T-helper 9 cell (primary cell): ENCODE measurements at places on chromosomes 13 and 19.
A peak's percentile ranks its signal among the peaks of the same experiment; 100 is the strongest.

DNA sequence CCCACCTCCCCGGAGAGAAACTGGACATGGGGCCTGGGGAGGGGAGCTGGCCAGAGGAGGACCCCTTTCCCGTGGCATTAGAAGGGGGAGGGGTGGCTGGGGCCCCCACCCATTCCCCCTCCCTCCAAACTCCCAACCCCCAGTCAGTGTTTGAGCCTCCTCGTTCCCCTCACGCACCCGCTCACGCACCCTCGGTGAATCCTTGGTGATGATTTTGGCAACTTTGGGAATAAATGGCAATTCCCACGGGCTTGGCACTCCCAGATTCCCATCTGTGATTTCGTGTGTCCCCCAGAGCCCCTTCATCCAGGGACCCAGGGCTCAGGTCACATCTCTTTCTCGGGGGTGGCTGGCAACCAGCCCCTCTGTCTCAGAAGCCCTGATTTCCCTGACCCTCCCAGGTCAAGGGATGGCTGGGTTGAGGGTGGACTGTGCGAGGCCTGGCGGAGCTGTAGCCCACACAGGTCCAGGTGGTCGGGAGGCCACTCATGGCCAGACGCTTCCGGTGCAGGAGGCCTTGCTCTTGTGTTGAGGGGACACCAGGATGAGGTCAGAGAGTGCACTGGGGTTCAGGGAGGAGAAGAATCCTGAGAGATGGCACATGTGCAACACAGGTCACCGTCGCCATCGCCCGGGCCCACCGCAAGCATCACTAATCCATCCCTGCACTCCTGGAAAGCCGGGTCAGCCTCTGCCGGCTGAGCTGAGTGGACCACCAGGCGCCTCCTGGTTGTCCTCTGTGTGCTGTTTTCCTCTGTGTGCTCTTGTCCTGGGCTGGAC lies 20.7 kb downstream of the EPN1 start:
- no peak for DNase-seq

DNA sequence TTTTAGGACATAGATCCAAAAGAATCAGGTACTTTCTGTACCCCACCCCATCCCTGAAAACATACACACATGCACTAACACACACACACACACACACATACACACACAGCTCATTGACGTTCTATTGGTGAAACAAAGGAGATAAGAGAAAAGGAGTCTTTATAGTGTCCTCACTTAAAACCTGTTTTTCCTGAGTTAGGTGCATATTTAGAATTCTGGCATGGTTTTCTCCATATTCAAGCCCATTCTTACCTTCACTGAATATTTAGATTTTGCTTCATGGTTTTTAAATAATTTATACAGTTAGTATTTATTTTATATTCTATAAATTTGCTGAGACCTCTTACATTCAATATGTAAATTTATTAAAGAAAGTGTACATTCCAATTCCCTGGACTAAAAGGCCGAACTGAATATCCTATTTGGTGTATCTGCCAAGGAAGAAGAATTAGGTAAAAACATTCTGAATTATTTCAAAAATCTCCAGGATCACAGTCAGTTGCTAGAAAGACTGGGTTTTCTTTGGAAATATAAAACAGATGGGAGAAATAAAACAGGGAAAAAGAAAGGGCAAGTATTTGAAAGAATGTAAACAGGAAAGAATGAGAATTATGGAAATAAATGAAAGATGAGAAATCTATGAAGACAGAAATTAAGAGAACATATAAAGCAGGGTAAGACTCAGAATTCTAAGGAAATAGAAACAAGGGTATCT lies 556.2 kb downstream of the KCTD12 start:
- no peak for DNase-seq

GRCh38 chr19:2167896-2168618 lies 4.3 kb downstream of the DOT1L start:
- DNase-seq: no peak

DNA sequence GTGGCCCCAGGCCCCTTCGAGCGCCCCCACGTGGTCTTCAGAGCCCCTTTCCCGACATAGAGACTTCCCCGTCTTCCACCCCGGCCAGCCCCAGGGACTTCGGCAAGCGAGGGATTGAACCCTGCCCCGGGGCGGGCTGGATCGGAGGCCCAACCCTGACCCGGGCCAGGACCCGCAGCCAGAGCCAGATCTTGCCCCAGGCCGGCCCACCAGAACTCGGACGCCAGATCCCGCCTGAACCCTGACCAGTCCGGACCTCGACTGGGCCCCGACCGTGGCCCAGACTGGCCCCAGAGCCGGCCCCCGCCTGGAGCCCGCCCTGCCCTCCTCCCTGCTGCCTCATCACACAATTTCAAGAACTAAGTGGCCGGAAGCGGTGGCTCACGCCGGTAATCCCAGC lies 253 bp upstream of the TPTE2 start:
- no peak for DNase-seq

GRCh38 chr13:70380809-70381208 lies 272.6 kb upstream of the KLHL1 start:
- DNase-seq: no peak

DNA sequence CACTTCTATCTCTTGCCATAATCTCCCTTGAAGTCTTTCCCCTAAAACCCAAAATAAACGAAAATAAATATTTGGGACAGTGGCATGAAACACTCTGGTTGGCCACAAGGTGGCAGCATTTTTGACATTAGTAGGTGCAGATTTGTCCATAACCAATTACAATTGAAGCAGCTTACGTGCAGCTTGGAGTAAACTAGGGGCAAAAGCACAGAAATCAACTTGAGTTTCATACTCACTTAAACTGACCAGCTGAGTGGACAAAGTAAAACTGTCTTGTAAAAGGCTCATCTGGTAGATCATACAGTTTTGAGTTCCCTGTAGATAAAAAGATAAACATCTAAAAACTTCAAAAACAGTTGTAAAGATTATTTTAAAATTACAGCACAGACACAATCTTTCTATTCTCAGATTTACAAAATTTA lies 18.8 kb downstream of the PDCD5 start:
- DNase-seq: peak; percentile 26

DNA sequence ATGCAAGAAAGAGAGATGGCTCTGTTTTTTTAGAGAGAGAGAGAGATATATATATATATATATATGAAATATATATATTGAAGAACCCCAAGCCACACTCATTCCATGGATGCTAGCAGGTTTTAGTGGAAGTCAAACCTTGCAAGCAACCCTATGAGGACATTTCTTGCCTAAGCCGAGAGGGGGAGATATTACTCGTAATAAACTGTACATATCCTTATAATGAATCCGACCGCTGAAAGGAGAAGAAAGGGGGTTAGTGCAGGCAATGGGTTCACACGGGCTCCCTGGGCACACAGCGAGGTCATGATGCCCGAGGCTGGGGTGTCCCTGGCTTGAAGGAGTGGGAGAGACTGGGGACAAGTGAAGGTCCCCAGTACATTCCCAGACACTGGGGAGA lies 78.3 kb downstream of the IER2 start:
- no peak for DNase-seq

- DNase-seq: no peak
Observed at GRCh38 chr19:29299416-29300380, 86.7 kb upstream of the UQCRFS1 start.

DNA sequence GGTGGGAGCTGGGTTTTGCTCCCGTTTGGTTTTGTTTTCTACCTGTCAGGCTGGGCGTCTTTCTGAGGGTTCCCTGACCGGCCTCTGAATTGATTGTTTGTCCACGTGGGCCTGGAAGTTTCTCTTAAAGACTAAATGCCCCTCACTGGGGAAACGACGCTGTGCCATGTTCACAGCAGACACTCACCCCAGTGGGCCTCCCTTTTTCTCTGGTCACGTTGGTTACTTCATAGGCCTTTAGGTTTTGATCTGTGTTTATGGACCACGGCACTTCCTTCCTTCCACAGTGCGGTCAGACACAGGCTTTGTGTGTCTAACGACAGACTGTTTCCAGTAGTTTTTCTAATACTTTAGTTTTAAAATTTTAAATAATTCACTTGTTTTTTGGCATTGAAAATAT lies 20.1 kb upstream of the NDUFS7 start:
- no peak for DNase-seq

GRCh38 chr19:1103708-1104310 lies at the start of gene GPX4:
Gene GPX4 (plus strand): TSS chr19:1103994. CDS start chr19:1104044, 50 bp downstream.
- DNase-seq: peak; percentile 98

- DNase-seq: no peak
Observed at GRCh38 chr19:3775831-3776230, 3.8 kb upstream of the RAX2 start.

DNA sequence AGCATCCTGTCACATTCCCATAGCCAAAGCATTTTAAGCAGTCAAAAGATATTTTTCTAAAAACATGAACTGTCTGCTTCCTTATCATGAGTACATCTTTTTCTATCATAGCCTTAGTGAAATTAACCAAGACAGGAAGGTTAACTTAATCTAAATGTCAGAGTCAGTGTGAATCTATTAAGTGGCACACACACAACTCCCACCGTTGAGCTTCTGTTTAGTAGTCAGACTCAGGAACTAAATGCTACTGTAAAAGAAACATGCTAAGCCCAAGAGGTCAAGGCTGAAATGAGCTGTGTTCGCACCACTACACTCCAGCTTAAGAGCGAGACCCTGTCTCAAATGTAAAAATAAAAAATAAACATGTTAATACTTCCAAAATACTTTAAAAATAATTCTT lies 7.7 kb upstream of the POU4F1 start:
- DNase-seq: no peak

DNA sequence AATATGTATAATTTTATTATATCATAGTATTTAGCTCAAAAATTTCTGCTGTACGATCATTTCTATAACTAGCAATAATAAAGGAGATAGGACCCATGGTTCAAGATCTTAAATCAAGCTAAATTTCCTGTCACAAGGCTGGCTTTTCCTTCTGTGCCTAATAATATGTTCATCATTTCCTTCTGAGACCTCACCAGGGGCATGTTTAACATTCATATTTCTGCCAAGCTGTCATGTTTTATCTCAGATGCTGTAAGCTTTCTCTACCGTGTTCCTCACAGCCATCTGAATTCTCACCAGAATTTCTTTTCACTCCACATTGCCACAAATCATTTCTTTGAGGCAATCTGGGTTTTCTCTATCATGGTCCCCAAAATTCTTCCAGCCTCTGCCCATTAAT lies 482.3 kb upstream of the SGCG start:
- DNase-seq: no peak

GRCh38 chr13:97880311-97880675 lies 73.2 kb upstream of the IPO5 start:
- no peak for DNase-seq

DNA sequence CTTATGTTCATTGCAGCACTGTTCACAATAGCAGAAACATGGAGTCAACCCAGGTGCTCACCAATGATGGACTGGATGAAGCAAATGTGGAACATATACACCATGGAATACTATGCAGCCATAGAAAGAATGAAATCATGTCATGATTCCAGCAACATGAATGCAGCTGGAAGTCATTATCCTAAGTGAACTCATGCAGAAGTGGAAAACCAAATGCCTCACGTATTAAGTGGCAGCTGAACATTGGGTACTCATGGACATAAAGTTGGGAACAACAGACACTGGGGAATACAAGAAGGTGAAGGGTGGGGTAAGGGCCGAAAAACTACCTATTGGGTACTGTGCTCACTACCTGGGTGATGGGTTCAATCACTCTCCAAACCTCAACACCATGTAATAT lies 915.9 kb downstream of the UQCRFS1 start:
- DNase-seq: no peak

DNA sequence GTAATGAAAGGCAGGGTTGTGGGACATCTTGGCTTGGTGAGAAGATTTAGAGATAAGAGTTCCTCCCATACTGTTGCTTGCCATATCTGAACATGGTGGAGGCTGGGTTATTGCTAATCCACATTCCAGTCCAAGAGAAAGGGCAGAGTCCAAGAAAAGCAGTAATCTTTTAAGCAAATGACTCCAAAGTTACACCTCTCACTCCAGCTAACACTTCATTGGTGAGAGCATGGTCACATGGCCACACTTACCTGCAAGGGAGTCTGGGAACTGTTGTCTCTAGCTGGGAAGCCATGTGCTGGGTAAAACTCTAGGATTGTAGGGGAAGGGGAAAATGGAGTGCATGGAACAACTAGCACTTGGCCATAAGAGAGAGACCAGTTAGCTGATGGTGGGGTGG lies 5.6 kb downstream of the C19orf81 start:
- no peak for DNase-seq

GRCh38 chr19:55161571-55162322 lies 4.2 kb upstream of the TNNI3 start:
- no peak for DNase-seq

DNA sequence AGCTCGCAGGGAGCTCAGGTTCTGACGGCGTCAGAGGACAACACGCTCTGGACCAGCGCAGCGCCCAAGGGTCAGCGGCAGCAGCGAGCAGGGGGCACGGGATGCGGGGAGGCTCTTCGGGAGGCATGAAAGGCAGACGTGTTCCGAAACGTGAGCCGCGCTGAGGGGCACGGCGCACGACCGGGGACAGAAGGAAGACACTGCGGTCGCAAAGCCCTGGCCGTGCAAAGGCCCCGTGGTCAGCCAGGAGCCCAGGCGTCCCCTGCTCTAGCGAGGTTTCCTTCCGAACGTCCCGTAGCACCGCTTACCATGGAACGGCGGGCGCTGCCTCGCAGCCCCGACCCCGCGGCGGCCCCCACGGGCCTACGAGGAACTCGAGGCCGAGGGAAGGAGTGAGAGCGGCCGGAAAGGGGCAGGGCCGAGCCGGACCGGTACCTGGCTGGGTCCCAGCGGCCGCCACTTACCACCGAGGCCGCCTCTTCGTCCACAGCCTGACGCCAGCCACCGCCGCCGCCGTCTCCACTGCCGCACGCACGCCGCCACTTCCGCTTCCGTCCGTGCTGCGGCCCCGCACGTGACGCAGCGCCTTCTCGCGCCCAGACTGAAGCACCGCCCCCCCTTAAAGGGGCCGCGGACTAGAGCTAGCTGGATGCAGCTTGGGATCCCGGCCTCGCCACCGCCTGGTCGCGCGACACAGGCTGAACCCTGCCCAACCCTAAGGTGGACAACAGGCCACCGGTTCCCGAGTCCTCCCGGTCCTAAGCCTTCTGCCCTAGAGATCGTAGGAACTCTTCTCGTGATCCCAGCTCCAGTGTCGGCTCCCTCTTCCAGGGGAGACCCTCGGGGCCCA lies 9.4 kb downstream of the ABHD17A start:
- peak; percentile 82 for DNase-seq

DNA sequence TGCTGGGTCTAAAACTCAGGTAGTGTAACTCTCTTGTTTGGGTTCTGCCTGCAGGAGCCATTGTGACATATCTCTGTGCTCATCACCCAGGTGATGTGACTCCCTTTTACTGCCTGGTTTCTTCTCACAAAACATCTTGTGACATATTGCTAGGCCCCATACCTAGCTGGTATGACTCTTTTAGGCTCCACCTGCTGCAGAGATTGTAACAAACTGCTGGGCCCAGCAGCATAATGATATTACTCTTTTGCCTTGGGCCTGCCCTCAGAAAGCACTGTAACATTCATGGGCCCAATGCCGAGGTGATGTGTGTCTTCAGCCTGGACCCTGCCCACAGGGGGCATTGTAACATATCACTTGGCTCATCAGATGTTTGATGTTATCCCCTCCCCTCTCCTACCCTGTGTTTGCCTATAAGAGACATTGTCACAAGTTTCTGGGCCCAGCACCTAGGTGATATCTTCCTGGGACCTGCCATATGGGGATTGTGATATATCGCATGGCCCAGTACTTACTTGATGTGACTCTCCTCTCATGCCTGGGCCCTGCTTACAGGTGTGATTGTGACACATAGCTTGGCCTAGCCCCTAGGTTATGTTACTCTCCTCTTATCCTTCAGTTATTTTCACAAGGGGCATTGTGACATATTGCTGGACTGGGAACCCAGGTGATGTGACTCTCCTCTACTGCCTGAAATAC lies 18.0 kb upstream of the ZNF681 start:
- DNase-seq: no peak

GRCh38 chr13:34416971-34417380 lies 525.1 kb upstream of the NBEA start:
- no peak for DNase-seq

GRCh38 chr13:41455725-41456419 lies 1.5 kb upstream of the RGCC start:
- no peak for DNase-seq
